CD14-positive monocyte (primary cell): ENCODE measurements at places on chromosomes 5 and 9. TPM values are rescaled to one million over a fixed set of nuclear protein-coding genes. Genes with fewer than 3 reads are reported as not detected.

DNA sequence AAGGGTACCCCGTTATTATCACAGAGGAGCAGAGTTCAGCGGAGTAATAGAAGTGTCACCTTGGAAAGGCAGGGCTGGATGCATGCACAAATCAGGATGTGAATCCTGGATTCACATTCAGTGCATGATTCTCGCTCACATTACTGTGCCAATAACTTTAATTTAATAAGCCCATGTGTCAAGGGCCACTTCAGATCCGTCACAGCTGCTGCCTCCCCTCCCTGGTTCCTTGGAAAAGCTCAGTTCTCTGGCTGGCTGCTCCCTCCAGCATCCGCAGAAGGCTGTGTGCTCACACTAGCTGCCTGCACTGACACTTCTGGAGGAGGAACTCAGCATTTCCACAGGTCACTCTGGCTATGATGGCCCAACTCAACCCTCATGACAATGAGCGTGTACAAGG is 256.8 kb upstream of the ADAMTS16 start:
- no peak overlapping the region for H3K4me3 ChIP-seq
- H3K27me3 ChIP-seq = no peaks in the 10 kb centered on the region
- H3K36me3 ChIP-seq = no peaks in the 10 kb centered on the region
- DNase-seq = no peak

DNA sequence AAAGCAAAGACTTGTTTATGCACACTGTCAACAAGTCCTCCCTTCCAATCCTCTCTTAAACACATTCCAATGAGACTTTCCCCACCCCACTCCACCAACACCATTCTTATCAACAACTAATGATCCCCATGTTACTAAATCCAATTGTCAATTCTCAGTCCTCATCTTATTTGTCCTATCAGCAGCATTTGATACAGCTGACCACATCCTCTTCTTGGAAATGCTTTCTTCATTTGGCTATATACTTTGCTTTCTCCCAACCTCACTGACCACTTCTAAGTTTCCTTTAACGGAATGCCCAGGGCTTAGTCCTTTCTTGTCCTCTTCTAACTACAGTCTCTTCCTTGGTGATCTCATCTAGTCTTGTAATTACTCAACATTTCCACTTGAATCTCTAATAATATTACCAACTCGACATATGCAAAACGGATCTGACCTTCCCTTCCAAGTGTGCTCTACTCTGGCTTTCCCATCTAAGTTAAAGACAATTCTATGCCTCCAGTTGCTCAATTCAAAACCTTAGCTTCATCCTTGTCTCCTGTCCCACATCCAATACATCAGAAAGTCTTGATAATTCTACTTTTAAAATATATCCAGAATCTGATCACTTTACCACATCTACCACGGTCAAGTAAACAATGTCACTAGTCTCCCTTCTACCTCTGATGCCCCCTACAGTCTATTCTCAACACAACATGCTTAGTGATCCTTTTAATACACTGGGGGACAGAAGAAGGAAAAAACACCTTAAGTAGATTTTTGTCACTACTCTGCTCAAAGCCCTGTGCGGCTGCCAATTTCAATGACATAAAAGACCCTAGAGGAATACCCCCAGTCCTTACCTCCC is 25.5 kb downstream of the AGTPBP1 start:
- peak; percentile 75 for DNase-seq
- H3K27ac ChIP-seq = peak overlapping the region; percentile 82
- peaks cover 44% of the 10 kb centered on the region for H3K4me1 ChIP-seq
- peak overlapping the region; percentile 67 for H3K4me3 ChIP-seq
- no peaks in the 10 kb centered on the region for H3K36me3 ChIP-seq

DNA sequence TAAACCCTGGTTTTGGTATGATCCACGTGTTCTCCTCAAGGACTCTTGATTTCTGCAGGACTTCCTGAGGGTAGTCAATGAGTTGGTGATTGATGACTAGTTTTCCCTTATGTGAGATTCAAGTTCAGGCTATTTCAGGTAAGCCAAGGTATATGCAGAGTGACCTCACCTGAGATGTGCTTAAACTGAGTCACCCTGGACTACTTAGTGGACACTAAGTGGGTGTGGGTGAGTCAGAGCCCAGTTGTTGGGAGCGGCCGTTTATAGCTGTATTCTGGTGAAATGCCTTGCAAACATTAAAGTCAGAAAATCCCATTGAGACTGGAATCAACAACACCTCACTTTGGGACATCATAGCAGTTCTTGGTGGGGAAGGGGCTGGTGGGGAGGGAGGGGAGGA is 62.9 kb downstream of the SLC28A3 start:
- no peak overlapping the region for H3K4me3 ChIP-seq
- no peaks in the 10 kb centered on the region for H3K4me1 ChIP-seq

DNA sequence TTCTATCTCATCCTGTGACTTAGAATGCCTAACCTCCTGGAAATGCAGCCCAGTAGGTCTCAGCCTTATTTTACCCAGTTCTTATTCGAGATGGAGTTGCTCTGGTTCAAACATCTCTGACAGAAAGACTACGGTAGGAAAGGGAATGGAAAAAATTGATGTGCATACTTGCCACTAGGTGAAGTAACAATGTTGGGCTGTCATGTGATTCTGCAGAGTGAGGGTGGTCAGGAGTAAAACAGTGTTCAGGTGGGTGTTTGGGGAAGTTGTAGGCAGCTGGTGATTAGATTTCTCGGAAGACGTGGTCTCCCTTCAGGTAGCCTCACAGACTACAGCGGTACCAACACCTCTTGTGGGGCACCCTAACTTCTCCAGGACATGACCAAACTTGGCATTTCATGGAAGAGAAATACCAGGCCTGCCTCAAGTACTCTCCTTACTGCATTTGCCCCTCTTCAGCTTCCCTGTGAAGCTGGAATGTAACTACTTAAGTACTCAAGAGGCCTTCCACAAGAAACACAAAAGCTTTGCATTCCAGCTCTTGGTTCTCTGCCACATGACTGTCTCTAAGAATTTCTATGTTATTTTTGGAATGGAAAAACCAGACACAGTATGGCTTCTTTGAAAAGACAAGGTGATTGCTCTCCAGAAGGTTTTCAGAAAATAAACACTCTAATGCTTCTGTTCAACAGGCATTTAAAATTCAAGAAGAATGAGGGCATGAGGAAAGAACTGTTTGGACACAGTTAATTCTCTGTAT is 17.4 kb upstream of the ENTREP1 start:
- no peak overlapping the region for H3K4me3 ChIP-seq
- H3K27me3 ChIP-seq = no peaks in the 10 kb centered on the region
- H3K36me3 ChIP-seq = no peaks in the 10 kb centered on the region
- no peaks in the 10 kb centered on the region for H3K4me1 ChIP-seq
- DNase-seq = no peak
- H3K27ac ChIP-seq = no peak overlapping the region

- no peak overlapping the region for H3K27ac ChIP-seq
- peak; percentile 75 for DNase-seq
- H3K4me1 ChIP-seq = peaks cover 4% of the 10 kb centered on the region
- H3K36me3 ChIP-seq = no peaks in the 10 kb centered on the region
- no peaks in the 10 kb centered on the region for H3K27me3 ChIP-seq
Observed at GRCh38 chr9:137021979-137022661, 5.9 kb downstream of the ABCA2 start.

DNA sequence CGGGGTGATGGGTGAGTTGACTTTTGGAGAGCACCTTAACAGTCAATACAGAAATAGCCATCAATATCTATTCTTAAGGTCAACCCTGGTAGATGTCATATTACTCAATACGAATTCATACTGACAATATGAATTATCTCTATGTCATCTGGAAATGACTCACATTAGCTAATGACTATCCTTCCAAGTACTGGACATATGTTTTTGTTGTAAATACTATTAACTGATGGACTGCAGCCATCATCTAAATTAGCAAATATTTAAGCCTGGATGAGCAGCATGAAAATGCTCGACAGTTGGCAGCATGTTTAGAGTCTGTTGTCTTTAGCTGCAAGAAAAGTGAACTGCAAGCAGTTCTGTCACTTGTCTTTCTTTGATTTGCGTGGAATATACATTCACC is 19.6 kb upstream of the ISOC1 start:
- H3K27ac ChIP-seq = no peak overlapping the region
- no peaks in the 10 kb centered on the region for H3K27me3 ChIP-seq
- DNase-seq = no peak
- no peaks in the 10 kb centered on the region for H3K4me1 ChIP-seq
- no peaks in the 10 kb centered on the region for H3K36me3 ChIP-seq
- H3K4me3 ChIP-seq = no peak overlapping the region

- peaks cover 70% of the 10 kb centered on the region for H3K36me3 ChIP-seq
- H3K4me1 ChIP-seq = no peaks in the 10 kb centered on the region
- no peaks in the 10 kb centered on the region for H3K27me3 ChIP-seq
- no peak overlapping the region for H3K4me3 ChIP-seq
- no peak for DNase-seq
Observed at GRCh38 chr9:120532475-120532874, 47.5 kb downstream of the CDK5RAP2 start.

DNA sequence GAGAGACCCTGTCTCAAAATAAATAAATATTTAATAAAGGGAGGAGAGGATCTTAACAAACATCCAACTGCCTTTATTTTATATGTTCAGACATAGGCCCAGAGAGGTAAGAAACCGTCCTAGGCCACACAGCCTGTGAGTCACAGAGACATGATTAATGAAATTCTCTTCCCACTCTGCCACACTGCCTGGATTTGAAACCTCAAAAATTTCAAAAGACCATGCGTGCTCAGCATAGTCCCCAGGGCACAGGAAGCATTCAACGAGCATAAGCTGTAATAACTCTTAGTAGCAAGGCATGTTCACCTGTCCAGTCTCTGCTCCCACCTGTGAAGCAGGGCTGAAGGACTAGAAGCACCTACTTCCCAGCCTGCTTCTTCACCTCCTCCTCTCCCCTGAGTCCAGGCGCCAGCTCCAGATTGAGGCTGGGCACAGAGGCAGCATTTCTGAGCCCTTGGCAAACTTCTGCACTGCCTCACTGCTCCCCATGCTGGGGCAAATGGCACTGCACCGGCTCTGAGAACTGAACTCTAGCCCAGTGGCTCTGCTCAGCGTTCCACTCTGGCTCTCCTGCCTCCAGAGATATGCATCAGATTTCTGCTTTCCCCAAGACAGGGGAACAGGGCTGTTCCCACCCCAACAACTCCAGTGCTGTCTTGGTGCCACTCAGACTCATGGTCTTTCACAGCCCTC is 1.1 kb downstream of the FAT2 start:
- H3K4me3 ChIP-seq = no peak overlapping the region
- no peaks in the 10 kb centered on the region for H3K36me3 ChIP-seq
- H3K27ac ChIP-seq = no peak overlapping the region
- DNase-seq = no peak
- no peaks in the 10 kb centered on the region for H3K4me1 ChIP-seq

DNA sequence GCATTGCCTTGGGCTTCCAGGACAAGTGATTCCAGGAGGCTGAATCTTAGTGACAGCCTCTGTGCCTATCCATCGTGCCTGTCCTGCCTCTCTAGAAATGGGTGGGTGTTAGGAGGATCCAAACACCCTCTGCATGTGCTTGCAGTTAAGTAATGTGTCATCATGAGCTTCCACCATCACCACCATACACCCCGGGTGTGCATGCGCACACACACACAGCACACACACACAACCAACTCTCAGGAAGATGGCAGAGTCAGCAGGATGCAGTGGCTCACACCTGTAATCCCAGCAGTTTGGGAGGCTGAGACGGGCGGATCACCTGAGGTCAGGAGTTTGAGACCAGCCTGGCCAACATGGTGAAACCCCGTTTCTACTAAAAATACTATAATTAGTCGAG is 22.8 kb upstream of the CERCAM start:
- peaks cover under 1% of the 10 kb centered on the region for H3K36me3 ChIP-seq
- H3K27ac ChIP-seq = no peak overlapping the region
- DNase-seq = no peak
- no peaks in the 10 kb centered on the region for H3K27me3 ChIP-seq
- H3K4me1 ChIP-seq = peaks cover 11% of the 10 kb centered on the region
- no peak overlapping the region for H3K4me3 ChIP-seq

DNA sequence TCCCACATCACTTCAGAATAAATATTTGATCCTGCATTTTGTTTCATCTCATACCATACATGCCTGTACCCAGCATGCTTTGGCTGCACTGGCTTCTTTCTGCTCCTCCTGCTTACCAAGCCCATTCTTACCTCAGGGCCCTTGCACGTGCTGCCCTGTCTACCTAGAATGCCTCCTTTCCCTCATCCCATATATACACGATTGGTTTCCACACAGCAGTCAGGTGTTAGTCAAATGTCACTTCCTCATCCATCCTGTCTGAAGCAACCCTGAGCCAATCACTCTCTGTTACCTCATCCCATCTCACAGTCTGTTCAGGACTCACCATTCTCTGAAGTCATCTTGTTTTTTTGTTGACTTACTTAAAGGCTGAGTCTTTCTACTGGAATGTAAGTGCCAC is 30.3 kb downstream of the CAST start:
- H3K27ac ChIP-seq = no peak overlapping the region
- H3K4me1 ChIP-seq = no peaks in the 10 kb centered on the region
- no peak overlapping the region for H3K4me3 ChIP-seq
- H3K27me3 ChIP-seq = no peaks in the 10 kb centered on the region
- peak; percentile 59 for DNase-seq

DNA sequence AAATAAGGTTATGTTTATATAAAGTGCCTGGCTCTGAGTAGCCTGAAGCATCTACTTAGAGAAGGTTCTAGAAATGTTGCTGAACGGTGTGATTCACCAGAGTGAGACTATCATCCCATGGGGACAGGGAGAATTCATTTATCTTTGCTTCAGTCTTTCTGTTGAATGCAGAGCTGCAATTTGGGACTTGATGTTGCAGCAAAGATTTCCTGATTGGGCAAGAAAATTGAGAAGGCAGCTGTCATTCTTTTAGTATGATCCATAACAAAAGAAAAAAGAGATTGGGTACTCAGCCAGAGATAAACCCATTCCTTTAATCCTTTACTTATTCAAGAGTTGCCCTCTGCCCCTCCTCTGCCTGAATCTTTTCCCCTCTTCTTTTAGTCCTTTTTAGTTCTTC is 456.3 kb upstream of the WWC1 start:
- no peak overlapping the region for H3K27ac ChIP-seq
- DNase-seq = no peak
- no peaks in the 10 kb centered on the region for H3K36me3 ChIP-seq
- no peak overlapping the region for H3K4me3 ChIP-seq
- H3K4me1 ChIP-seq = no peaks in the 10 kb centered on the region

DNA sequence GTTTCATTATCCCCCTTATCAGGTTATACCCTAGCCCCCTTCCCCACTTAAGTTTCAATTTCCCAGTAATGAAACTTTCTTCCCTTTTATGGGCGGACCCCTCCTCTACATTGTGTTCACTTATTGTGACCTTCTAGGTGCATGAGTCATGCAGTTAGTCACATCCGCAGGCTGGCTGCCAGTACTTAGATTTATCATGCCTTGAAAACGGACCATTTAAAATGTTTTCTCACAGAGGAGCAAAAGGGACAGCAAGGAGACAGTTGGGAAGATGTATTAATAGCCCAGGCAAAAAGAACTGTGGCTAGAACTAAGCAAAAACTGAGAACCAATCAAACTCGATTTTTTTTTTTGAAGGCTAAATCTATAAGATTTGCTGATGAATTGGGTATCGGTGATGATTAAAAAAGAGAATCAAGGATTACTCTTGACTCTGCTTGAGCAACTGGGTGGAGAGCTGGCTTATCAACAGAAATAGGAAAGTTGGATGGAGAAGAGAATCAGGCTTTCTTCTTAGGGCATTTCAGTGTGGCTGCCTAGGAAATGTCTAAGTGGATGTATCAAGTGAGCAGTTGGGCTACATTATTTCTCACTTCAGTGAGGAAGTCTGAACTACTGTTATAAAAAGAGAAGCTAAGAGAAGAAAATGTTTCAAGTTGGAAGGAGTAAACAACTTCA is 615.0 kb downstream of the HINT1 start:
- no peak for DNase-seq
- H3K27ac ChIP-seq = no peak overlapping the region
- no peak overlapping the region for H3K4me3 ChIP-seq
- no peaks in the 10 kb centered on the region for H3K4me1 ChIP-seq

The GARNL3 gene
- 0.70 and 1.5 TPM in 2 replicates for polyA plus RNA-seq
